ENCODE measurements at places on chromosomes 1 and 21.

GRCh38 chr1:51776408-51776807 lies 102.1 kb downstream of the NRDC start:
- no peak for DNase-seq

DNA sequence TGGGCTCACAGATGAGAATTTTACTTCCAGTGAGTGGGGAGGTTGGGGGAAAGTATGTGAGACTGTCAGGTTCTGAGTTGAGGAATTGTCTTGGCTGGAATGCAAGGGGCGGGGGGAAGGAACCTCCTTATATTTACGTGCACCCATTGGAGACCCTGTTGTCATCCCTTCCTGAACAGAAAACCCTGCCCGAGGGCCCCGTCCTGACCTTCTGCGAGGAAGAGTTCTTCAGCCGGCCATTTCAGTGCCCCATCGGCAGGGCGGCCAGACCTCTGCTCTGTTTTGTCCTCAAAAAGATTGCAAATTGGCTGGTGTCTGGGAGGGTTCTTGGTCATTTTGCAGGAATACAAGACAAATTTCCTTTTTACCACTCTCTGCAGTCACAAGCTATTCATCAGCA lies 7.1 kb downstream of the KIF26B start:
- DNase-seq: no peak

DNA sequence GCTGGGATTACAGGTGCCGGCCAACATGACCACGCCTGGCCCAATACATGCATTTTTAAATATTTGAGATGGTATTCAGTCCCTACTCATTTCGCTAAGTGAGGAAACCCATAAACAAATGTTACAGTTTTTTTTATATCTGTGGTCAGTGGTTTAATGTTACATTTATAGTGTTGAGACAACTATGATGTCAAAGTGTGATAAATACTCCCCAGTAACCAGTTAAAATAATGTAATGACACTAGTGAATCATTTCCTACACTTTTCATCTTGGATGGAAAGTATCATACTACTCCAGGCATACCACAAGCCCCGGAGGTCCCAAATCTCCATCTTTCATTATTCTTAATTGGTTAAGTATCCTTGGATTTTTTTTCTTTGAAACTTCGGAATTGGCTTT lies 87.5 kb upstream of the KIF26B start:
- no peak for DNase-seq

DNA sequence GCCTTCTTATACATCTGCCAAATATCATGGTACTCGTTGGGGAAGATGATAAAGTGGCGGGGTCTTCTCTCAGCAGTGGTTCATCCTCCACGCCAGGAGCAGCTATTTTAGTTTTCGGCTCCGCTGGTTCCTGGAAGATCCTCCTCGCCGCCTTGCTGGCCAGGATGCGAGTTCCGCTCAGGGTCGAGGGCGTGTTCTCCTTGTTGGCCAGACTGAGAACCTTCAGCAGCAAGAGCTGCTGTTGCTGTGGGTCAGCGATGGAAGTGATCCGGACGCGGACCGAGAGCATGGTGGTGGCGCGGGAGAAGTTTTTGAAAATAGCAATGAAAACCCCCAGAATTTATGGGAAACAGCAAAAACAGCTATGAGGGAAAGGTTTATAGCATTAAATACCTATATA lies 11.4 kb upstream of the CFAP126 start:
- no peak for DNase-seq

DNA sequence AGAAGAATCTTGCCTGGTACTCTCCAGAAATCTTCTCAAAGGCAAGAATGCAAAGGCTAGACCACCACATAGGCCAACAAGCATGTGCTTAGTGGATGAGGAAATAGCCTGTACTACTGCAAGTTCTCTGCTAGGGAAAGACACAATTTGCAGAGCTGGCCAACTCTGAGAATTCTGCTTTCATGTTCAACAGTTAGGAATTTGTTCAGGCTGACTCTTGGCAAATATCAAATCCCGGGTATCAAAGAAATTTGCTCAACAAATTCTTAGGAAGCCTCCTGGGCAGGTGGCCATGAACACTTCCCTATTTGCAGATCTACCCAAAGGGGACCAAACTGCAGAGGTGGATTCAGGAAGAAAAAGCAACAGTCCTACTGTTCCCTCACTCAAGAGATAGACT lies 15.0 kb upstream of the H3-3A start:
- DNase-seq: no peak

All from activated CD4-positive, alpha-beta T cell treated with anti-CD3 and anti-CD28 coated beads for 24 hours (primary cell).